ENCODE measurements at places on chromosomes 11 and 22.

GRCh38 chr11:77200351-77201268 lies 72.6 kb downstream of the MYO7A start:
- DNase-seq, result no peak

DNA sequence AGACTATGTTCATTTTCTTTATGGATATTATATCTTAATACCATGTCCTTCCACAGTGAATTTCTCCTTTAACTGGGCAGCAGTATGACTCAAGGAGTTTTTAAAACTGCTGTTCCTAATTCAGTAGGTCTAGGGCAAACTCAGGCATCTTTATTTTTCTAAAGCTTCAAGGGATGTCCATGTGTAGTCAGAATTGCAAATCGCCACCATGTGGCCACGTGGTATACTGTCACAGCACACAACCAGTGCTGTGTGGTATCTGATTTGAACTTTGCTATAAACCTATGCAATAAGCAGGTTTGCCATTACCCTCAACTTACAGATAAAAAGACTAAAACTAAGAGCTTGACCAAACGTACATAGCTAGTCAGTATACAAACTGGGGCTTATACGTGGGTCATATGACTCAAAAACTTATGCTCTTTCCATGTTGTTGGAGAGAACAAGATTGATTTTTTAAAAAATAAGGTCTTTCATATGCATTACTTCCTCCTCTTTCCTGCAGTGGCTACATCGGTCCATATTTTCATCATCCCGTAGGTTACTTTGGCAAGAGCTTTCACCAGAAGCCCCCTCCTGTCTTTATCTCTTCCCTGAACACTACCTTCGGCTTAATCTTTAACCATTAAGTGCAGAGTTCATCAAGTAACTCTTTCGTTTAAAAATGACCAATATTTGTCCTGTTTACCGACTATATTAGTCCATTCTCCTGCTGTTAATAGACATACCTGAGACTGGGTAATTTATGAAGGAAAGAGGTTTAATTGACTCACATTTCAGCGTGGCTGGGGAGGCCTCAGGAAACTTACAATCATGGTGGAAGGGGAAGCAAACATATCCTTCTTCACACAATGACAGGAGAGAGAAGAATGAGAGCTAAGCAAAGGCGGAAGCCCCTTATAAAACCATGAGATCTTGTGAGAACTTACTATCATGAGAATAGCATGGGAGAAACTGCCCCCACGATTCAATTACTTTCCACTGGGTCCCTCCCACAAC lies 8.0 kb upstream of the HTATIP2 start:
- no peak for DNase-seq

- DNase-seq, result no peak
Observed at GRCh38 chr22:50723991-50724390, 14.0 kb upstream of the ACR start.

DNA sequence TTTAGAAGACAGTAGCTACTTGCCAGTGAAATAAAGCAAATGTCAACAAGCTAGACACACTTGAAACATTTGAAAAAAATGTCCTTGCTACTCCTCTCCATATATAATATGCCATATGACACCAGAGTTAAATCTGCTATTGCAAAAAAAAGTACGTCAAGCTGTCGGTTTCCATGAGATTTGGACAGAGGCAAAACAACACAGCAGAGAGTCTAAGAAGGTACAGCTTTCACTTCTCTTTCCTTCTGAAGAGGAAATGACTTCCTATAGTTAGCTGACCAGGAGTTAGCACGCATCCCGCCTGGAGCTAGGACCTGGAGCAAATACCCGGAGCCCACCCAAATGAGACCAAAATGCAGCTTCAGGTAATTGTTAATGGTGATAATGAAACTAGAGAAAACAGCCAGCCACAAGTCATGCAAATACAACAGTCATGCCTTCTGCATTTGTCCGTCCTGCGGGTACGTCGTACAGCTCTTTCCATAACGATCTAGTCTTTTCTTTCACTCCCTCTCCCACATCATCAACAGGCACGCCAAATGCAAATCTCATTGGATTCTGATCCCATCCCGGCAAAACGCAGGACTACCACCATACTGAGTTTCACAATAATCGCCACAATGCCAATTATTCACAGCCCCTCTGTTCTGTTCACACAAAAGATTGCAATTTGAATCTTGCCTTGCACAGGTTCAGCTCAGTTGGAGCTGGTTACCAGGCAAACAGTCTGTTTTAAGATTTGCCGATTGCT lies 395.0 kb upstream of the CCDC90B start:
- no peak for DNase-seq

DNA sequence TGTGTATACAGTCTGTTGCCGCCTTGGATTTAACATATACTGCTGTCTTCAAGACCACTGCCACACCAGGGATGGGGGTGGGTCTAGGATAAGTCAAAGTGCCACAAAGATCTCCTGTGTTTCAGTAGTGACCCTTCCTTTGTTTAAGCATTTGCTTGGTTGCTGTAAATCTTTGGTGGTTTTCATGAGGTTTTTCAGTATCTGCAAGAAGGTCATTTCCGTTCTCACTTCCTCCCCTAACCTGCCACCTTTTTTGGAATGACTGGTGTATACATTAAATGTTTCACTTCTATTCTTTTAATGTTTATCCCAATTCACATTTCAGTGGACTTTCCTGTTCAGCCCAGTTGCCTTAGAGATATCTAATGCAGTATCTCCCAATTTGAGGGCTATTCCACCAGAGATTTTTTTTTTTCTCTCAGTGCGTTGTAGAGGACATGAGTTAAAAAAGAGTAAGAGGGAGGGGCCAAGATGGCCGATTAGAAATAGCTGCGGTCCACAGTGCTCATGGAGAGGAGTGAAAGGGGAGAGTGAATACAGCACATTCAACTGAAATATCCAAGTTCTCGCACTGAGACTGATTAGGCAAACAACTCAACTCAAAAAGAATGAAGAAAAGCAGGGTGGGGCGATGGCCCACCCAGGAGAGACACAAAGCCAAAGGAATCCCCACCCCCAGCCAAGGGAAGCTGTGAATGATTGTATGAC lies 43.2 kb downstream of the USP47 start:
- DNase-seq, result no peak

- DNase-seq, result no peak
Observed at GRCh38 chr22:47498969-47499495, 736.6 kb downstream of the TBC1D22A start.

Measured in activated CD4-positive, alpha-beta T cell treated with anti-CD3 and anti-CD28 coated beads for 24 hours (primary cell).